ENCODE measurements at places on chromosomes 7 and 10.

DNA sequence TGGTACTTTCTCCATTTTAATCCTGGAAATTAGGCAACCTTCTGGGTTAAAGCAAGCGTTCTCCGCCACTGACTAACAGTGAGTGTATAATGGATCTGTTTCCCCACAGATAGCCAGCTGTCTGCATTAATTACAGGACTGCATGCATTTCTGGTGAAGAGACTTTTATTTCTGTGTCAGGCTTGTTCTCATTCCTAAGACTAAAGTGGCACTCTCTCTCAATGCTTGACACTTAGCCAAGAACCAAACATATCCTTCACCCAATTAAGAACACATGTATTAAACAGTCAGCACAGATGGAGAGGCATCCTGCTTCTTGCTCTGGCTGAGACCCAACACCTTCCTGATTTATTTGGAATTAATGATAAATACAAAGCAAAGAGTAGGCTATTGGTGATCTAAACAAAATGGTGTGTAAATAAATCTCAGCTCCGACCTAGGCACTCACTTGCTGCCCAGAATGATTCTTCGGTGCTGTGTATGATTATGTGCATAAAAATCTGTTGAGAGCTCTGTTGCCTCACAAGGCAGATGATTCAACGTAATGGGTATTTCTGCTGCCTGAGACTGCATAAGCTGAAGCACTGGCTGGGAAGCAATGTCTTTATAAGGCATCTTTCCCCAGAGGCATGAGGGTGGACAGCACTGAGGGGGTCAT is 16.8 kb downstream of the CALU start:
- no peak for DNase-seq

- DNase-seq = no peak
These were observed 20.3 kb downstream of the AASS start for GRCh38 chr7:122123746-122124145.

GRCh38 chr7:94398841-94399240 is 4.1 kb downstream of the COL1A2 start:
- no peak for DNase-seq

- DNase-seq = no peak
These were observed 663 bp downstream of the VPS37D start for GRCh38 chr7:73668103-73668885.

DNA sequence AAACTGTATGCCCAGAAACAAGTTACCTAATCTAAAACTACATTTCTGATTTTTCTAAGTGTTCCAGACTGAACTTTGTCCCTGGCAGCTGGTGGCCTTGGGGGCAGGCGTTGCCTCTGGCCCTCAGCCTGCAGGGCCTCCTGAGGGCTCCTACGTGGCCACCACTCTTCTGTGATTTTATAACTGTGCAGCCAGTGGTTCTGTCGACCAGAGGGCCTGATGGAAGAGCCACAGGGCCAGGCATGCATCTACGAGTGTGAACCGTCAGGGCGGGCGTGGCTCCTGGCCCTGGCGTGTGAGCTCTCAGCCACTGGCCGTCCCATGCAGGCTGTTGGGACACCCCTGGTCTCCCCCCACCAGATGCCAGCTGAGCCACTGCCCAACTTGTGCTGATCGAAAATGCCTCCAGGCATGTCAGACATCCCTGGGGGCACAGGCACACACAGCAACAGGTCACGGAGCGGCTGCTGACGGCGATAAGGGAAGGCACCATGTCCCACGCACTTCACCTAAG is 173.4 kb downstream of the ZMYND11 start:
- peak; percentile 74 for DNase-seq

- no peak for DNase-seq
These were observed 32.7 kb upstream of the STEAP4 start for GRCh38 chr7:88339195-88339922.

DNA sequence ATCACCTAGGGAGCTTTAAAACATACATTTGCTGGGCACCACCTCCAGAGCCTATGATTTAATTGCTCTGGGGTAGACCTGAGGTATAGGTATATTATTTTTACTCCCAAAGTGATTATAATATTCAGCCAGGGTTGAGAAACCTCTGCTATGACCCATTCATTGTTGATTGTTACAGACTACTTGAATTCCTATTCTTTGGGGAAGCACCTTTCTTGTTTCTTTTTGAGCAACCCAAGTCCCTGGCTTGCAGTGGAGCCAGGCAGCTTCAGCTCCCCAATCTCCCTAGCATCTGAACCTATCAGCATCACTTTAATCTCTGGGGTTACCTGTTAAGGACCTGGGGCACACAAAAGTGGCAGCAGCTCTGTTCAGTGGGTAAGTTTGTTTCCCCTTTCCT is 8.6 kb downstream of the PRKG1 start:
- DNase-seq = no peak

DNA sequence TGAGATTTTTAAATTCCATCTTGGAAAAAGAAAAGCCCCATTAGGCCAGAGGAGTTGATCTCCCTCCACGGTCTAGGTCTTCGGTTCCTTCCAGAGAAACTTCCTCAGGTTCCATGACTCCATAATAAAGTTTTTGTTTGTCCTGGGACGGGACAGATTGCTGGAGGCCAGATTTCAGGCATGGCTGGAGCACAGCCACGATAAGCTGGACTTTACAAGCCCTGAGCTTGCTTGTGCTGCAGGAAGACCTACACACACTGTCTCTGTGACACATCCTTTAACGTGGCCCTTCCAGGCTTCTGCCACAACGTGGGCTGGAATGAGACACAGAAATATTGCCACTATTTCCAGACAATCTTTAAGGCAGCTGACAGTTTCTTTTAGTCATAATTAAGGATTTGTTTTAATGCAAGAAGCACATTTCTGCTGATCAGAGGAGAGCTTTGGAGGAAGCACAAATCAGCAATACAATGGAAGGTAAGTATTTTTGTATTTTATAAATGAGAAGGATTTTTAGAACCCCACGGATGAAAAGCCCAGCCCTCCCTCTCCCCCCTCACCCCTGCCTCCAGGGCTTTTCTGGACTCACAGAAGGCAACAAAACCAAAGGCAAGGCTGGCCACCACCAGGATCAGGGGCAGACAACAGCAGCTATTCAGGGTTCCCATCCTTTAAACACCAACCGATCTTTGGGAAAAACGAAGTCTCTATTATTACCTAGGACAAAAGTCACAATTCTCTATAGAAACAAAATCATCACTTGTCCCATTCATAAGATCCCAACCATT is 6.5 kb downstream of the CTBP2 start:
- no peak for DNase-seq

- no peak for DNase-seq
These were observed 87.4 kb downstream of the BUB3 start for GRCh38 chr10:123241391-123242141.

DNA sequence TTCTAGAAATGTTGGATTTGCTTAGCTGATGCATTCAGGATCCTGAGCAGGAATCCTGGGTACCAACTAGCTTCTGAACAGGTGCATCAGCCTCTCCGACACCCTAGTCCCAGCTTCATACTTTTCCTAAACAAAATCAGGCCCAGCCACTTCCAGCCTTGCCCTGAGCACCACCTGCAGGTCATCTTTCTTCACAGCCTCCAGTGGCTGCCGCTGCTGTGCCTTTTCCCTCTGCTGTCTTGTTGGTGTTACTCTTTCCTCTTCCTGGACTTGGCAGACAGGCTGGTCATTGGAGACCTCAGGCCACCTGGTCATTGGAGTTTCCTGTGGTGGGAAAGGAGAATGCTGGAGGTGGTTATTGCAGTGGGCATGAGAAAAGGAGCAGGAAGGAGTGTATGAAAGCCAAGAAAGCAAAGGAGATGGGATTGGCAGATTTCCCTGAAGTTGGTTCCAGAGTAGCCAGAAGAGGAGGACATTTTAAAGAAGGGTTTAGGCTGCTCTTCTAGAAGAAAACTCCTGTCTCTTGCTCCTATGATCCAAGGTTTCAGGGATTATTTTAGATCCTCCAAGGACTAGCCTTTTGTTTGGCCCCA is 48.2 kb upstream of the NFKB2 start:
- DNase-seq = peak; percentile 60

- no peak for DNase-seq
These were observed 4.1 kb downstream of the ZNF777 start for GRCh38 chr7:149456506-149457421.

- no peak for DNase-seq
These were observed 76.2 kb downstream of the CYP51A1 start for GRCh38 chr7:92058040-92058439.

- DNase-seq = no peak
These were observed 32.1 kb downstream of the STK32C start for GRCh38 chr10:132275426-132276178.

GRCh38 chr7:67729771-67730170 is 733.1 kb downstream of the TYW1 start:
- no peak for DNase-seq

- no peak for DNase-seq
These were observed 16.2 kb downstream of the BPGM start for GRCh38 chr7:134662871-134663205.

- DNase-seq = no peak
These were observed 79.9 kb downstream of the HIP1 start for GRCh38 chr7:75658802-75659201.

- peak; percentile 90 for DNase-seq
These were observed at the start of gene PRSS1 for GRCh38 chr7:142749218-142749993. TSS of gene PRSS1 (plus strand) at chr7:142749472. CDS start at chr7:142749485, 13 bp downstream.

DNA sequence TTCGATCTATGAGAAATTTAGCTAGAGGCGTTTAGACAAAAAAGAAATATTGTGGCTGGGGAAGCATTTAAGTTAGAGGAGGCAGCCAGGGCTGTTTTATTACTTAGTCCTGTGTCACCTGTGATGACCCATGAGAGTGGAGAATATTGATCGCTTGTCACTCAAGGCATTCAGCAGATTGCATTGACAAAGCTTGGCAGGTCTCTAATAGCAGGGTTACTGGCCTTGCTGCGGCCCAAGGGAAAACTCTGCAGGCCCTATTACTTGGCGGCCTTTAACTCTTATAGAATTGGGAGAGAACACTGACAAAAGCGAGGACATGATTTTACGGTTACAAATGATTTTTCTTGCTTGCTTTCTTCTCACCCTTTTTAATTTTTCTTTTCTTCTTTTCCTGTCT is 473.5 kb downstream of the AUTS2 start:
- no peak for DNase-seq

DNA sequence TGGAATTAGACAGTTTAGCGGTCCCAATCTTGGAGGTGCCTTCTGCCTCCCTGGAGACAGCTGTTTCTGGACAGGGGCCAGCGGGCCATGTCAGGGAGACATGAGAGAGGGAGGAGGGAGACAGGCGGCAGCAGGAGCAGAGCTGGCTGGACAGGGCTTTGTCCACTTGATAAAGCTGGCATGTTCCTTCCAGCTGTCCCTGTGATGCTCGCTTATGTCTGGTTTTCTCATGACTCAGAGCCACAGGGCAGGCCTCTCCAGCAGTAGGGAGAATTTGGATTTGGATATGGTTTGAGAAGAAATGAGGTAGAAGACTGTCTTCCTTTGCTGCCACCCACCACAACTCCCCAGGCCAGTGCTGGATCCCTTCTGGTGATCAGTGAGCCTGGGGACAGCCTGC is 51.7 kb upstream of the SORCS3 start:
- no peak for DNase-seq

DNA sequence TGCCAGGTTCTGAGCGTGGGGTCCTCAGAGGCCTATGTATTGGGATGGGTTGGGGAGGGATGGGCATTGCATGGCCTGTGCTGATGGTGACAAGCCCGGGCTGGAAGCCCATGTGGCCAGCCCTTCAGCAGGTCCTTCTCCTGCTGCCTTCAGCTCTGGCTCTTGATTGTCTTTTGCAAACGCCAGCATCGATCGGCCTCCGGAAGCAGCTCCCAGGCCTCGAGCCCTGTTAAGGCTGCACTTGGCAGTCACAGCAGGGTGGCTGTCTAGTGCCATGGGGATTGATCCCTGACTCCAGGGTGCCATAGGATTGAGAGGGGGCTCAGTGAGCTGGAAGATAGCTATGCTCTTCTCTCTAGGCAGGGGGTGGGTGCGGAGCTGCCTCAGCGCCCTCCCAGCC is 51.4 kb downstream of the CDH23 start:
- no peak for DNase-seq

DNA sequence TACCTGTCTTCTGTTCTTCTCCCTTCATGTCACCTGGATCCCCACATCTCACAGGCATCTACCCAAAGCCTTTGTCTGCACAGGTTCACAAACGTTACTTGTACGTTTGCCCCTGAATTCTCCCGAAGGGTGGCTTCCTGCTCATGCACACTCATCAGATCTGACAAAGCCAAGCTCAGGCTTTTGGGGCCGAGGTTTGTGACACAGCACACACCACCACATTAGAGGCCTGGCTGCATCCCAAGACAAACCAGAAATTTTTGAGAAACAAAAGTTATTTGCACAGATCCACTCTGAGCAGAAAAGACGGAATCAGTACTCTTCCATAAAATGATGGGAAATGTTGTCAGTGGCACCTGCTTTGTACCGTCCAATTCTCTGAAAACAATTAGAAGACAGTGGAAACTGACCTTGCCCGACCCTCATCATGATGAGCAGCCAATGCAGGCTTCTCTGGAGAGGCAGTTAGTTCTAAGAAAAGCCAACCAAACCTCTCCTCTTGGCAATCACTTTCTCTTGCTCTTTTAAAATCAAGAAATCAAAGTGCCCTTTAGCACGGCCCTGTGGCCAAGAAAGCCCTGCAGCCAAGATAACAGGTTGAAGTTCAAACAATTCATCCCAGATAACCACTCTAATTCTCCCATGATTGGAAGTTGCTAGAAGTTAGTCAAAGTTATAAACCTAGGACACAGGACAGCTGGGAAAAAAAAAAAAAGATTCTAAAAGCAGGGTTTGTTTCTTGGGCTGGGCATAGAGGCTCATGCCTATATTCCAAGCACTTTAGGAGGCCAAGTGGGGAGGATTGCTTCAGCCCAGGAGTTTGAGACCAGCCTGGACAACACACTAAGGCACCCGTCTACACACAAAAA is 13.6 kb upstream of the SVIL start:
- no peak for DNase-seq

DNA sequence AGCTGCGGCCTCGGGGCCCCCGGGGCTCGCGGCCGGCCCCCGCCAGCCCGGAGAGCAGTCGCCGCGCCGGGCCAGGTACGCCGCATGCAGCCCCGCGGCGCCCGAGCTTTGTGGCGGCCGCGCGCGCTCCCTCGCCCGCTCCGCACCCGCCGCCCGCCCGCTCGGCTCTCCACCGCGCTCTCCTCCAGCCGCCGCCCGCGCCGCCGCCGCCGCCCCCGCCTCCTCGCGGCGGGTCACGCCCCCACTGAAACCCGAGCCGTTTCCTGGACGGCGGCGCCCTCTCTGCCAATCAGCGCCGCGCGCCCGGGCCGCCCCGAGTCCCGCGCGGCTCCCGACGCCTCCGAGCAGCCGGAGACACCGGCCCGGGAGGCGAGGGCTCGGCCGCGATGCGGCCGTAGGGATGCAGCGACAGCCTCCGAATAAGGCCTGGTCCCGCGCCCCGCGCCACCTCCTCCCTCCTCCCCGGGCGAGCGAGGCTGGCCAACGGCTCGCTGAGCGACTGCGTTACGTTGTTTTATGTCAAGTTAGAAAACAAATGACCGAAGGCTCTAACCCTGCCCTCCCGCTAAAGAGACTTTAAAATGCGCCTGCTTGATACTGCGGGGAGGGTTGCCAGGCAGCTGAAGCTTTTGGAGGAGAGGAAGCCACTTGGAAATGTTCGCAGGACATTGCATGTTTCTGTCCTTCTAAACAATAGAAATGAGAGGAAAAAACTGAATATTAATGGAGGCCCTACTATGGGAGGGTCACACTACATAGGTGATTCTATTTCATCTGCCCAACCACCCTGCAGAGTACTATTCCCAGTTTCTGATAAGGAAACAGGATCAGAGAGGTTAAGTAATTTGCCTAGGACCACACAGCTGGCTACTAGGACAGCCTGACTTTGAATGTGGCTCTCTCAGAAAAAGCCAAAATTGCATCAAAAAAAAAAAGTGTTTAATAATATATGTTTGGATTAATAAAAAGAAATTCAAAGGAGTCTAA is at the start of gene FGFR2:
TSS of gene FGFR2 (minus strand) at position 182 of the 987 bp plus-strand sequence. CDS start 4,627 bp downstream, outside the sequence.
- DNase-seq = peak; percentile 77
